ENCODE measurements at places on chromosomes 5 and 9.

DNA sequence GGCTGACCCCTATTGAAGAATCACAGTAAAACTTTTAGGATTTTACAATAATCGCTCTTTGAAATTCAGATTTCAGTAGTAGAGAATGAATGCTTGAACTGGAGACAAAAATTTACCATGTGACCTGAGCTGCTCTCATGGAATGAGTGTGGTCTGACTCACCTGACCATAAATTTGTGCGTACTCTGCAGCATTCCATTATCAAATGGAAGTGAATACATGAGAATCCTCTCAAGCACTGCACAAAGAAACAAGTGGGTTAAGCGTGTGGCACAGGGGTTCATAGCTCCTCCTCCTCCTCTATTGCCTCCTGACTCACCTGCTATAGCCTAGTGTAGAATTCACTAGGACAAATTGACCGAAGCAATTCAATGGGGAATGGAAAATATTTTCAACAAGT, 269.8 kb upstream of the CDH9 start:
- no peak for DNase-seq

DNA sequence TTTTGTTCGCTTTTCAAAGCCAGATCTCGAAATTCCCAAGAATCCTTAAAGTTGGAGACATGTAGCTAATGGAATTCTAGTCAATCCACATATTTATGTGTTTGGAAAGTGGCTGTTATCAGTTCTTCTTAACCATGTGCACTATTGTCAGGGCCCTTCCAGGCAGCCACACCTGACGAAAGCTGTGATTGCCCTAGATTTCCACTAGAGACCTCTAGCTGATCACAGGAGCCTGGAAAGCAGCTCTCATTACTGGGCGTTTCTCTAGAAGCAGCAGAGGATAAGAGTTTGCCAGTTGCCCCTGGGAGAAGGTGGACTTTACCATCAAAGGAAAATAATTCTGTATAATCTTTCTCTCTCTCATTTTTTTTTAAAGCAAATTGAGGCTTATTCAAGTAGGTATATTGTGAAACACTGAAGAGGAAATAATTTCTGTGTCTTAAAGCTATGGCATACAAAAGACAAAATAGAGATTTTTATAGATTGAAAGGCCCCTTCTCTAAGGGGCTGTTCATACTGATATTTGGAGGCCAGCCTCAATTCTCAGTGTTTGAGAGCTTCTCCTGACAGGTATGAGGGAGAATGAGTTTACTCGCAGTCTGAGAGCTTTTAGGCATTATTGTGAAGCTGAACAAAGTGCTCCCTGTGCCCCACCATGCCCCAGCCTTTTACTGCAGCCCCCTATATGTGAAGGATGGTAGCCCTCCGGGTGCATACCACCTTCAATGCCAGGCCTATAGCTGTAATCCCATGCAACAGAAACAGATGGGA, 405.4 kb upstream of the ACTBL2 start:
- peak; percentile 26 for DNase-seq

- no peak for DNase-seq
Observed at GRCh38 chr5:117497601-117498000, 923.0 kb upstream of the SEMA6A start.

- DNase-seq: no peak
Observed at GRCh38 chr9:89597711-89598362, 7.0 kb upstream of the GADD45G start.

DNA sequence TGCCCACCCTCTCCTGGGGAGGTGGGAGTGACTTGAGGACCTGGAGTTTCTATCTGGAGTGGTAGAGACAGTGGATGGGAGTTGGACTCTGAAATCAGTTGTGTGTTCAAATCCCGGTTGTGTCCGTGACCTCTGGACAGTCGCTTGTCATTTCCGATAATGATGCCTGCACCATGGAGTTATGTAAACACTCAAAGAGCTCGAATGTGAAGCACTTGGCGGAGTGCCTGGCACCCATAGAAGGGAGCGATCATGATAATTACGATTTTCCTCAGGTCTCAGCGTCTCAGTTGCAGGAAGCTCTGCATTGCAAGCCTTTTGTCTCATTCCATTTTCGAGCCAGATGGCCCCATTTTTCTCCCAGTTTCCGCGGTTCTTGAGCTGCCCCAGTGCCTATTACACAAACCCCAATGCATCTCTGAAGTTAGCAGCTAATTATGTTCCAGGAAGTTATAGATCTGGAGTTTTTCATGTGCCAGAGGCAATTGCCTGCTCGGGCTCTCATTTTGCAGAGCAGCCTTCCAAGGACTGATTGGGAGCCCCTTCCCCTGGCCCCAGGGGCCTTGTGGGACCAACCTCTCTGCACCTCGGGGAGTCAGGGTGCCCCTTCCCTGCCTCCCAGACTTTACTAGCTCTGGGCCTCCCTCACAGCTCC, 175.5 kb upstream of the MVB12B start:
- DNase-seq: peak; percentile 93

DNA sequence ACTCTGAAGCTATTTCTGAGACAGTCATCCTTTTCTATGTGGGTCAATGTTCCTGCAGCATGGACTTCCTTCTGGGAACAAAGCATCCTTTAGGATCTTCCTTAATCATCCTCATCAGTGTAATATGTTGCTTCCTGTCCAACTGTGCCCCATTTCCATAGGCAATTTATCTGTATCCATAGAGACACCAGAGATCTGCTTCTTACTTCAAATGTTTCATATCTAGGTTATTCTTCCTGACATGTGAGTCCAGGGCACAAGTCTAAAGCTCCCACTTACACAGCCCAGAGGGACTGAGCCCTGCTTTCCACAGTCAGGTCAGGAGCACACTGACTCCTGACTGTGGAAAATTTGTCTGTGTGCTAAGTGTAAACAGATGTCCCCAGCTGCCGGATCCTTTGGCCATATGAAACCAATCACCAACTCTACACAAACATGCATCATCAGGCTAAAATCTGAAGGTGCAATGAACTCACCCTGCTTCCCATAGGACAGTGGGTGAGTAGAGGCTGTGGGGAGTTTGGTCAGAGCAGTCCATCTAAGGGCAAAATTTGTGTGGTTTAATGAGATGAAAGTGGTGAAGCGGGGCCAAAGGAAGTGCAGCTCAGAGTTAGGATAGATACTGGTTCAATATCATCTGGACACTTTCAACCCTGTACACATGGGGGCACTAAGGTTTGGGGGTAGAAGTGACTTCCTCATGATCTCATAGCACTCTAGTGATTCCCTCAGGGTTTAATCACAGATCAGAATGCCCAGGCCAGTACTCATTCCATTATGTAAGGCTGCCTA, 85.2 kb upstream of the TNC start:
- no peak for DNase-seq

- no peak for DNase-seq
Observed at GRCh38 chr5:58544926-58545325, 37.9 kb upstream of the RAB3C start.

DNA sequence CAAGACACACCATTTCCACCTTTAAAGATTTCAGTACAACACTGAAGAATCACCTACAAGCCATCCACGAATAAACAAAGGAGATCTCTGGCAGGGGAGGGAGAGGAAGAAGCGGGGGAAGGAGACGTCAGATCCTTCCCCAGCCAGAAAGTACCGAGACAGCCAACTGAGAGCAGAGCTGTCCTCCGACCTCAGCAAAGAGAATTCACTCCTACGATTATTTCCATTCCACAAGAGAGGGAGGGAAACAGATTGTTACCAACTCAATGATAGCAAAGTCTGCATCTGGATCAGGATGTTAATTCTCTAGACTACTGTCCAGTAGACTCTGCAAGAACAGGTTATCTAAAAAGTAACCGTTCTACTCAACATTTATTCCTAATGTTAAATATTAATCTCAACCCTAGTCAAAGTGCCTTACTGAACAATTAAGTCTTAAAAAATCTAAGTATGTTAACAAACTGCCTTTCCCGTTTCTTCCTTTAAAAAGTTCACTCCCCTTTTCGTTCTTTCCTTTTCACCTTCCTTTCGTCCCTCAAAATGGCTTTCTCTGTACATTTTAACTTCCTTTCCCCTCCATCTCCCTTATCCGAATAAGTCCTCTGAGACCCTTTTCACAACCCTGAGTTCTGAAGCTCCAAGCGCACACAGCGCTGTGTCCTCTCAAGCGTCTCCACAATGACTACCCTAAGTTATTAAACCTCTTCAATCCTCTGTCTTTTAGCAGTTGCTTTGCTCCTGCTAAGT, 1.4 kb downstream of the CHD1 start:
- DNase-seq: peak; percentile 3

GRCh38 chr5:15787681-15788080, 287.7 kb downstream of the FBXL7 start:
- DNase-seq: no peak

- no peak for DNase-seq
Observed at GRCh38 chr5:123425431-123425830, 2.2 kb upstream of the CEP120 start.

DNA sequence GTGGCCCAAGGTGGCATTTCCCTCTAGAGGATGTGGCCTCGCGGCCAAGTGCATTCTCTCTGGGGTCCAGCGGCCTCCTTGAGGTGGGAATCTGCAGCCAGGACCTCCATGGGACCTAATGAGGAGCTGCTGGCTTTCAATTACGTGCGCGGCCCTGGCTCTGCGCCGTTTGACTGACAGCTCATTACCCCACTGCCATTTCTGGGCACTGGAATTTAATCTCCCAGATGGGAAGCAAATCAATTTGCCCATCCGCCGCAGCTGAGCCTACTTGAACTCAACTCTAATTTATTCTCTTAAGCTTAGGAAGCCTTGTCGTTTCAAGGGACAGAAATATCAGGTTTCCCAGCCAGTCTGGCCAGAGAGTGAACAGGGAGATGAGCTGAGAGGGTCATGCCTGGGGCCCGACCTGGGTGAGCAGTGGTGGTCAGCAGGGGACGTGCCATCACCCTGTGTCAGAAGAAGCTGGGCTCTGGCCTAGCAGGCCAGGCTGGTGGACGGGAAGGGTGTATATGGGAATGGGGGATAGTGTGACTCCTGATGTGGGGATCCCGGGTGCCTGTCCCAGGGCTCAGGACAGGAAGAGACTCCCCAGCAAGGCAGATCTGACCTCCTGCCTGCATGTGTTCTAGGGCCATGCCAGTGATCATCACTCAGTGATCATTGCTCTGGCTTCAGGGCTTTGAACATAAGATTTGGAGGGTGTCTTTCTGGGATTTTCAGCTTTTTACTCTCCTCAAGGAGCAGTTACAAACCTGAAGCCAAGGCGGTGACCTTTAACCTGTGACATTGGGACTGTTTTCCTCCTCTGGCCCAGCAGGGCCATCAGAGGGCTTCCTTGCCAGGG, 69.7 kb downstream of the MACROH2A1 start:
- no peak for DNase-seq

DNA sequence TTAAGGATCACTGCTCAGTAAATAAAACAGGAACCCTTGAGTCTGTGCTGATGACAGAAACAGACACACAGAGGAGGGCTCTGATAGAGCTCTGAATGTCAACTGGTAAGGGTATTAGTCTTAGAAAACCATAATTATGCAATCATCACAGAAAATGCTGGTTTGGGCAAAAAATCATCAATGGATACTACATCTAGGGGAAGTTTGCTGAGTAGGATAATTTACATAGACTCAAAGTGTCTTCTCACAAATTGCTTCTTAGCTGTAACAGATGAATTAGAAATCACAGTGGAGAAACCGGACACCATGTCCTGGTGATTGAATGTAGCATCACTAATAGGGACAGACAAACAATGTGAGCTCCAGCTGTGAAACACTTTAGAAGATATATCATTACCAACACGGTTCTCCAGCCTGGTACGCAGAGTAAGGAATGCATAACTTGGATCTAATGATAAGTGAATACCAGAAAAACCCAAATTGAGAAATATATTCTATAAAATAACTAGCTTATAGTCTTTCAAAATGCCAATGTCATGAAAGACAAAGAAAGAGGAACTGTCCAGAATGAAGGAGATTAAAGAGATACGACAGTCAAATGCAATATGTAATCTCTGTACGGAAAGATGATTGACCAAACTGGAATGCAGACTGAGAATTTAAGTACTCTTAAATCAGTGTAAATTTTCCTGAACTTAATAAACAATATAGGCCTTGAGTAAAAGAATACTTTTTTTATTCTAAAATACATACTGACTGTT, 17.3 kb downstream of the CHD1 start:
- DNase-seq: no peak

DNA sequence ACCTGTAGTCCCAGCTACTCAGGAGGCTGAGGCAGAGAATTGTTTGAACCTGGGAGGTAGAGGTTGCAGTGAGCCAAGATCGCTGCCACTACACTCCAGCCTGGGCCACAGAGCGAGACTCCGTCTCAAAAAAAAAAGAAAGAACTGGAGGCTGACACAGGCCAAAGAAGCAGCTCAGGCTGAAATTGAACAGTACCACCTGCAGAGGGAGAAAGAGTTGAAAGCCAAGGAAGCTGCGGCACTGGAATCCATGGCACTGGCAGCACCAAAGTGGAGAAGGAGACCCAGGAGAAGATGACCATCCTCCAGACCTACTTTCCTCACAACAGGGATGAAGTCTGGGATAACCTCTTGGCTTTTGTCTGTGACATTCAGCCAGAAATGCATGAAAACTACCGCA, 11.3 kb upstream of the TMEM141 start:
- no peak for DNase-seq

DNA sequence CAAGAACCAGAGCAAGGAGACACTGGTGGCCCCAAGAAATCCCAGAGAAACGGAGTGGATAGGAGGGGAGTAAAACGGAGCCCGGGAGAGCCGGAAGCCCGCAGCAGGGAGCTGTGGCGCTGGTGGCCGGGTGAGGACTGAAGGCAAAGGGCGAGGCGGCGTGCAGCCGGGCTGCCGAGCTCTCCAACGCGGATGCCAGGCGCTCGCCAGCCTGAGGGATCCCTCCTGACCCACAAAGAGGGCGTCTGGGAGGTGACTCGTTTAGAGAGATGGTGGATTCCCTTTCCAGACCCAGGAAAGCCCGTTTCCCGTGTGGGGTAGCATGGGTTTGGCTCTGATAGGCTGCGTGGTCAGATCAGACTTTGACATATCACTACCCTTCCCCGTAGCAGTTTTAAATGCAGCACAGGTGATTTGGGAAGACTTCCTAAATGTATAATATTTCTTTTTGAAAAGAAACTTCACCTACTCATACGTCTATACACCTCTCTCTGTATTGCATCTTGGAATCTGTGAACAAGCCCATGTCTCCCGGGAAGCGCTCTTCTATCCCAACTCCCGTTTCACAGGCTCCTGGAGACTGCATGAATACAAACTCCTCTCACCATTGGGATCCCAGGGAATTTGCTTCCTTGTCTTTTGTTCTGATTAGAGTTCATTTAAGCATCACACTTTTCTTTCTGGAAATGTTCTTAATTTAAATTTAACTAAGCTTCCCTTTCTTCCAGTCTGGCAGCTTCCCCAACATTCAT, 158.1 kb downstream of the C9orf152 start:
- DNase-seq: no peak

DNA sequence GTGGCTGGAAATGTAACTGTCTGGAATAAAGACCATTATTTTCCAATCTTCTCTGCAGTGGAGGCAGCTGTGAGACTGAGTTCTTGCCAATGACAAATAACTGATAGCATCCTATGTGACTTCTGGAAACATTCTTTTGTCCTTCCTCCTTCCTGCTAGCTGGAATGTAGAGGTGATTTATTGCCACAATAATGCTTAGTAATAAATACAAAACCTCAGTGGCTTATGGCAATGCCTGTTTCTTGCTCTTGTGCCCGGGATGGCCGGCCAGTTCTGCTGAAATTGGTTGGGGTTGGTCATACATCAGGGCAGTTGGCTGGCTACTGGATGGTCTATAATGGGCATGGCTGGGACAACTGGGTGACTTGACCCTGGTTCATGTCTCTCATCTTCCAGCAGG, 12.2 kb upstream of the TEX48 start:
- no peak for DNase-seq
